ENCODE measurements at places on chromosomes 7 and 10.
A peak's percentile ranks its signal among the peaks of the same experiment; 100 is the strongest.

- no peak for DNase-seq
Measured at GRCh38 chr10:61299841-61300240, 153.3 kb downstream of the TMEM26 start.

- peak; percentile 19 for DNase-seq
Measured at GRCh38 chr10:3935933-3936359, 150.9 kb upstream of the KLF6 start.

- DNase-seq: peak; percentile 21
Measured at GRCh38 chr7:18357691-18358090, 137.9 kb upstream of the HDAC9 start.

GRCh38 chr10:12719365-12719764 is 282.1 kb downstream of the CCDC3 start:
- no peak for DNase-seq

- DNase-seq: no peak
Measured at GRCh38 chr10:22683140-22683389, 31.3 kb downstream of the PIP4K2A start.

- no peak for DNase-seq
Measured at GRCh38 chr7:155578016-155578415, 31.7 kb upstream of the CNPY1 start.

GRCh38 chr7:15753887-15754579 is 67.5 kb upstream of the MEOX2 start:
- DNase-seq: no peak

- no peak for DNase-seq
Measured at GRCh38 chr7:55088620-55089019, 69.8 kb downstream of the EGFR start.

DNA sequence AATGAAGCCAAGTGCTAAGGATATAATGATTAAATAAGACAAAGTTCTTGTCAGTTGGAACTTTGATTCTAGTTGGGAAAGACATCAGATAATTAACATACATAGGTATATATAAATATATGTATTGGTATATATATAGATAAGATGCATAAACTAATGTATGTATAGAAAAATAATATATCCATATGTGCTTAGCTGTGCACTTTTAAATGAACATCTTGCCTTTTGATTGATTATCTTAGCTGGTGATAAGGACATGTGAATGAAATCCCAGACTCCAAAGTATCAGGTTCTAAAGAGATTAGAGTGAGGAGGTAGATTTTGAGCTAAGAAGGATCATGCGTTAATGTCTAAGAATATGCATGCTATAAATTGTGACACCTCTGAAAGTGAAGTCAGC is 357.6 kb downstream of the GFRA1 start:
- DNase-seq: no peak

DNA sequence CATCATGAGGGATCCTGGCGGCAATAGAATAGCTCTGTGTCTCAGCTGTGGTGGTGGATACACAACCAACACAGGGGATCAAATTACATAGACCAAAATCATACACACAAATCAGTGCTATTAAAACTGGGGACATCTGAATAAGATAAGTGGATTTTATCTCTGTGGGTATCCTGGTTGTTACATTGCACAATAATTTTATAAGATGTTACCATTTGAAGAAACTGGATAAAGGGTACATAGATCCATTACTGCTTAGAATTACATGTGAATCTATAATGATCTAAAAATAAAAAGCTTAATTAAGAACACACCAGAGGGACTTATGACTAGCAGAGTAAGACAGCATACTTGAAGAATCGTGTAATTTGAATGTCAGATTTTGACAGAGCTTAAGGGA is 8.2 kb upstream of the FAM3C start:
- DNase-seq: no peak

Data from foreskin fibroblast (primary cell).